ENCODE measurements at places on chromosomes 1 and 21.

DNA sequence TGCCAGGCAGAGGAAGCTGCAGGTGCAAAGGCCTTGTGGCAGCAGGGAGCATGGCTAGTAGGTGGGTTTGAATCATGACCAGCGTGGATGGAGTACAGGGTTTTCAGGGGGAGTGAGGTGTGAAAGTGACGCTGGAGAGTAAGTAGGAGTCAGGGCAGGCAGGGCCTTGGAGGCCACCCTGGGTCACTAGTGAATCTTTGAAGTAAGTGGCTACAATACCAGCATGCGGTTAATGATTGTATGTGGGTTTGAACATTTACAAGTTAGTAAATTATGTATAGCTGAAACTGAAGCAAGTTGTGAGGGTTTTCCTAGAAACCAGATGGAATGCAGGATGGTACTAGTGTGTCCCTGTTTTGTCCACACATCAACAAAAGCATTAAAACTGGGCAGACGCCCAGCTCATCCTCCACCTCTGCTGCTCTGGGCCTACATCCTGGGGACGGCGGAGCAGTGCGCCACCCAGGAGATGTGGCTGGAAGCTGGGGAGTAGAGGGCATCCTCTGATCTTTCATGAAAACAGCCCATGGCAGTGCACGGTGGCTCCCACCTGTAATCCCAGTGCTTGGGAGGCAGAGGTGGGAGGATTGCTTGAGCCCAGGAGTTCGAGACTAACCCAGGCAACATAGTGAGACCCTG, 41.2 kb upstream of the B3GALNT2 start:
- no peaks in the 10 kb centered on the region for H3K4me1 ChIP-seq
- DNase-seq, result no peak
- no peaks in the 10 kb centered on the region for H3K36me3 ChIP-seq
- H3K27me3 ChIP-seq, result no peaks in the 10 kb centered on the region

DNA sequence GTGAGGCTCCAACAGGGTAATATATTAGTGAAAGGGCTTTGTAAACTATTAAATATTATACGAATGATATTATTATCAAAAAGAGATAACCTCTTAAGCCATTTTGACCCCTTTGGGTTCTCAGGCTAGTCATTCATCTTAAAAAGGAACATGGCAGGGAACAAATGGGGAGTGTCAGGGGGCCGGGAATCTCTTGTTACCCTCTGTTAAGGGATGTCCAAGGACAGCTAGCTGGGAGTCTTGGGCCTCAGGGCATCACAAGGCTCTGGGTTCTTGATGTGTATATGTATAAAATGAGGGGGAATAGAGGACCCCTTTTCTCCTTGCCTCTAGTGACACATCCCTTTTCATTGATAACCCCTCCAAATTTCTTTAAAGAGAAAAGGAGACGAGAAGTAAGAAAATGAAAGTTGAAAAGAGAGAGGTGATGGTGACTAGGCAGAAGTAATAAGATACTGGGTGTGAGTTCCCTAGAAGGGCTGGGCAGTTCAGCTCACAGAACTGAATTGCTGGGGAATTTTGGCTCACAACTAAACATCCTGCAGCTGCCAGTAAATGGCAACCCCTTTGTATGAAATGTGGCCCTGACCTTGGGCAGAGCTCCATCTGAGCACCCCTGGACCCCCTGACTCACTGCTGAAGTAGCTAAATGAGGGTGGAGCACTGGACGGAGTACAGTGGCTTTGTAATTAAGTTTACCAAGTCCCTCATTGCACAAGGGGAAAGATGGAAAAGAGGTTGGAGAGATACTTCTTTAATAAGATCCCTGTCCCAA, 20.0 kb upstream of the ZNF326 start:
- H3K27me3 ChIP-seq, result no peaks in the 10 kb centered on the region
- H3K27ac ChIP-seq, result no peak overlapping the region
- no peak for DNase-seq
- no peaks in the 10 kb centered on the region for H3K36me3 ChIP-seq
- no peak overlapping the region for H3K4me3 ChIP-seq

- DNase-seq, result no peak
- H3K4me3 ChIP-seq, result no peak overlapping the region
- H3K36me3 ChIP-seq, result no peaks in the 10 kb centered on the region
- no peaks in the 10 kb centered on the region for H3K27me3 ChIP-seq
Observed at GRCh38 chr1:43843684-43844083, 89.9 kb upstream of the ARTN start.

DNA sequence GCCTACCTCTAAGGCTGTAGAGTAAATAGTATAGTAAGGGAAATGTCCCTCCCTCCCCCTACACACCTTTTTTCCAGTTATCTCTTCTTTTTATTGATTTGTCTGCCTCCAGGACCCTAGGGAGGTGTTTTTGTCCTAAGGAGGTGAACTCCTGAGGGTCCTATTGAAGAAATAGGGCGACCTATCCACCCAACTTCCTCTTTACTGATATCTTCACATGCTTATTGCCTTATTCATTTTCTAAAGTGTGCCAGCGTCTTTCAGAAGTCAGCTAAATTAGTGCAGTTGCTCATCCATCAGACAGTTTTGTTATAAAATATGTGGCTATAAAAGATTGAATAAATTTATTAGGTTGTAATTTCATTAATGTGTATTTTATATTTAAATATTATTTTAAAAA, 5.9 kb downstream of the BACH1 start:
- H3K4me3 ChIP-seq, result no peak overlapping the region
- peak overlapping the region; percentile 26 for H3K27ac ChIP-seq
- peaks cover 85% of the 10 kb centered on the region for H3K4me1 ChIP-seq
- no peaks in the 10 kb centered on the region for H3K27me3 ChIP-seq
- H3K36me3 ChIP-seq, result no peaks in the 10 kb centered on the region

- no peak overlapping the region for H3K27ac ChIP-seq
- no peaks in the 10 kb centered on the region for H3K4me1 ChIP-seq
- no peak overlapping the region for H3K4me3 ChIP-seq
- no peaks in the 10 kb centered on the region for H3K27me3 ChIP-seq
- no peak for DNase-seq
Observed at GRCh38 chr1:50542362-50542761, 119.1 kb upstream of the DMRTA2 start.

DNA sequence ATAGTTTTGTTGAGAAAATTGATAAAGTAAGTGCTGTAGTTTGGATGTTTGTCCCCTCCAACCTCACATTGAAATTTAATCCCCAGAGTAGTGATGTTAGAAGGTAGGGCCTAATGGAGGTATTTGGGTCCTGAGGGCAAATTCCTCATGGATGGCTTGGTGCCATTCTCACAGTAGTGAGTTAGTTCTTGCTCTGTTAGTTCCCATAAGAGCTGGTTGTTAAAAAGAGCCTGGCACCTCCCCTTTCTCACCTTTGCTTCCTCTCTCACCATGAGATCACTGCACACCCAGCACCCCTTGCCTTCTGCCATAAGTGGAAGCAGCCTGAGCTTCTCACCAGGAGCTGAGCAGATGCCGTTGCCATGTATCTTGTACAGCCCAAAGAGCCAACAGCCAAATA, 354.8 kb upstream of the NFIA start:
- DNase-seq, result no peak
- H3K27ac ChIP-seq, result no peak overlapping the region
- H3K27me3 ChIP-seq, result no peaks in the 10 kb centered on the region
- no peaks in the 10 kb centered on the region for H3K4me1 ChIP-seq
- H3K36me3 ChIP-seq, result no peaks in the 10 kb centered on the region

All from B cell (primary cell).